Activated CD4-positive, alpha-beta memory T cell treated with anti-CD3 and anti-CD28 coated beads for 36 hours (primary cell): ENCODE measurements at places on chromosomes 13 and 19.

GRCh38 chr19:19305696-19306095, 14.6 kb downstream of the SUGP1 start:
- DNase-seq: no peak

DNA sequence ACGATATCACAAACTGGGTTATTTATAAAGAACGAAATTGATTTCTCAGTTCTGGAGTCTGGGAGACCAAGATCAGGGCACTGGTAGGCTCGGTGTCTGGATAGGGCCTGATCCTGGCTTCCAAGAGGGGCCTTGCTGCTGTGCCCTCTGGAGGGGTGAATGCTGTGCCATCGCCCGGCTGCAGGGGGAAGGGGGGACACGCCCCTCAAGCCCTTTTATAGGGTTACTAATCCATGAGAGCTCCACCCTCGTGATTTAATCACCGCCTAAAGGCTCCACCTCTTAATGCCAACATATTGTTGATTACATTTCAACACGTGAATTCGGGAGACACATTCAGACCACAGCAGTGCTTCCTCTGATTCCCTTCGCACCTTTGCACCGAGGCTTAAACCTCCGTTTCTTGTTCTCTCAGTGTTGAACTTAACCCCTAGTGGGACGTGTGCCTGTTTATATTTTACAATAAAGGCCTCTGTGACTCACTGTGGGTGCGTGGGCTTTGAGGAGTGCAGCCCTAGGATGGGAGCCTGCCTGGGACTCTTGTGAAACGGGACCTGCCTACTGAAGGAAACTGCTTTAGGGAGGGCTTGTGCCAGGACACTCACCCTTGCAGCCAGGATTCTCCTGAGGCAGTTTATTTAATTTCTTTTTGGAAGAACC, 52.4 kb upstream of the SPATA13 start:
- DNase-seq: no peak

GRCh38 chr13:90612391-90612790, 735.1 kb upstream of the MIR17HG start:
- no peak for DNase-seq

- DNase-seq: no peak
Measured at GRCh38 chr19:3725640-3726310, 17.6 kb downstream of the TJP3 start.

GRCh38 chr13:37412241-37412921, 186.2 kb downstream of the POSTN start:
- DNase-seq: no peak

- no peak for DNase-seq
Measured at GRCh38 chr13:39699274-39699673, 43.8 kb downstream of the COG6 start.

- no peak for DNase-seq
Measured at GRCh38 chr13:109211616-109212015, 574.8 kb downstream of the IRS2 start.
